ENCODE measurements at places on chromosomes 7 and 10. TPM values are rescaled to one million over a fixed set of nuclear protein-coding genes. Genes with fewer than 3 reads are reported as not detected.

DNA sequence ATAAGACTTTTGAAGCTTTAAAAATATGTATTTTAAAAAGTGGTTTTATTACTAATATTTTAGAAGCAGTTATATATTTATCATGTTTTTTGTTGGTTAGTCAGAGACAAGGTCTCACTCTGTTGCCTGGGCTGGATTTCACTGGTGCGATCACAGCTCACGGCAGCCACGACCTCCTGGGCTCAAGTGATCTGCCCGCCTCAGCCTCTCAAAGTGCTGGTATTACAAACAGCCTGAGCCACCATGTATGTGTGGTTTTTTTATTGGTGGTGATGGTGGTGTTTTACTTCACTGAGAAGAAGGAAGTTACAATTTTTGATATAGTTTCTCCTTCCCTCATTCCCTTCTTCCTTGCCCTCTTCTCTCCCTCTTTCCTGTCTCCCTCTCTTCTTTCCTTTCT is 13.4 kb downstream of the NHLRC2 start:
- no peak for DNase-seq
- H3K27ac ChIP-seq = no peak overlapping the region
- H3K36me3 ChIP-seq = peaks cover 36% of the 10 kb centered on the region
- H3K4me1 ChIP-seq = peaks cover 7% of the 10 kb centered on the region
- no peak overlapping the region for H3K4me3 ChIP-seq

GRCh38 chr10:104403636-104404035 is 50.0 kb downstream of the CFAP58 start:
- no peak overlapping the region for H3K4me3 ChIP-seq
- H3K27ac ChIP-seq = no peak overlapping the region
- H3K36me3 ChIP-seq = no peaks in the 10 kb centered on the region
- no peak for DNase-seq

DNA sequence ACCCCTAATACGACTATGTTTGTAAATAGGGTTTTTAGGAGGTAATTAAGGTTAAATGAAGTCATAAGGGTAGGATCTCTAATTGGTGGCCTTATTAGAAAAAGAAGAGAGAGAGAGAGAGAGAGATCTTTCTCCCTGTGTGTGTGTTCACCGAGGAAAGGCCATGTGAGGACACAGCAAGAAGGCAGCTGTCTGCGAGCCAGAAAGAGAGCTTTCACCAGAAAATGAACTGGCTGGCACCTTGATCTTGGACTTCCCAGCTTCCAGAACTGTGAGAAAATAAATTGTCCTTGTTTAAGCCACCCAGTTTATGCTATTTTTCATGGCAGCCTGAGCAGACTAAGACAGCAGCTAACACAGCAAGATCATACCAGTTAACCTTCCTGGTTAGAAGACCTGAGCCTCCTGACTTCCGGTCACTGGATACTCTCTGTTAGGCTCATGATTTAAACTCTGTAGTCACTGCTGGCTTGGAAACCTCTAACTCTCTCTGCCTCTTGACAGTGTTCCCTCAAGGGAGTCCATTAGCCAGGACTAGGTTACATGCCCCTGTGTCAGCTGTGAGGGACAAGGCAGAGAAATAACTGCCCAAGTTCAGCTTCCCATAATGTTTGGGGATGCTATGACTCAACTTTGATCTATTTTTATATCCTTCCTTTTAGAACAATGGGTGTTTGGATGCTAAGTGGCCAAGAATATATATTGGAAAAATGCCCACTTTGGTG is 102.3 kb downstream of the DYNC1I1 start:
- no peaks in the 10 kb centered on the region for H3K4me1 ChIP-seq
- no peak overlapping the region for H3K27ac ChIP-seq
- DNase-seq = no peak
- peaks cover 6% of the 10 kb centered on the region for H3K27me3 ChIP-seq
- H3K4me3 ChIP-seq = no peak overlapping the region

DNA sequence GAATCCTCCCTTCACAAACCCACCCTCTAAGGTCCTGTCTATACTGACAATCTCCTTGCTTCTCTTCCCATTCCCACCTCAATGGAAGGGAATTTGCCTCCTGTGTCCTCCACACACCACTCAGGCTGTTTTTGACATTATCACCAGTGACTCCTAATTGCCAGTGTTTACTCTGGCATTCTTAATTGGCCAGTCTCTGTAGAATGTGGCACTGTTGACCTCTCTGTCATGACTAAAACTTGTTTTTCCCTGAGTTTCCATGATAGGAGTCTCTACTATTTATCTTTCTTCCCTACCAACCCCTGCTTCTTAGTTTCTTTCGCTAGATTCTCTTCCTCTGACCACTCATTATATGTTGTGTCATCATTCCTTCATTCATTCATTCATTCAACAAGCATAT is 12.1 kb downstream of the SLC16A12 start:
- H3K27ac ChIP-seq = no peak overlapping the region
- peaks cover 10% of the 10 kb centered on the region for H3K27me3 ChIP-seq
- no peaks in the 10 kb centered on the region for H3K36me3 ChIP-seq
- DNase-seq = no peak
- no peak overlapping the region for H3K4me3 ChIP-seq
- no peaks in the 10 kb centered on the region for H3K4me1 ChIP-seq

GRCh38 chr10:106504536-106504935 is 660.0 kb downstream of the SORCS1 start:
- no peak for DNase-seq
- H3K27me3 ChIP-seq = no peaks in the 10 kb centered on the region
- no peaks in the 10 kb centered on the region for H3K4me1 ChIP-seq
- H3K4me3 ChIP-seq = no peak overlapping the region
- H3K27ac ChIP-seq = no peak overlapping the region
- H3K36me3 ChIP-seq = no peaks in the 10 kb centered on the region

DNA sequence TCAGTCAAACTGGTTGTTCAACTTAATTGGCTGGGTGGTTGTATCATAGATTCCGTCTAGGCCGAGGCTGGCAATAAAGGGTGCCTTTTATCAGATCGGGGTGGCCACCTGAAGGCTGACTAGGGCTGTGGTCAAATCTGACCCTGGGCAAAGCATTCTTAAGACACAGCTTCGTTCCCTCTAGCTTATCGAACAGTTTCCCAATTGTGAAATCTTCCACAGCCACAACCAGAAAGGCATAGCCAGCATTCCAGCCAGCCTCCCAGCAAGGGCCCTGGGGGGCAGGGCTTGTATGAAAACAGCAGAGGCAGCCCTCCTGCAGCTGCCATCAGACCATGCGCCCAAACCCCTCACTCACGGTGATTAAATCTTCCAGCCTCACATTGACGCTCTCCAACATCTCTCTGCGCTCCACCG is 42.5 kb upstream of the TMEM213 start:
- H3K36me3 ChIP-seq = no peaks in the 10 kb centered on the region
- peaks cover 4% of the 10 kb centered on the region for H3K27me3 ChIP-seq
- DNase-seq = no peak

DNA sequence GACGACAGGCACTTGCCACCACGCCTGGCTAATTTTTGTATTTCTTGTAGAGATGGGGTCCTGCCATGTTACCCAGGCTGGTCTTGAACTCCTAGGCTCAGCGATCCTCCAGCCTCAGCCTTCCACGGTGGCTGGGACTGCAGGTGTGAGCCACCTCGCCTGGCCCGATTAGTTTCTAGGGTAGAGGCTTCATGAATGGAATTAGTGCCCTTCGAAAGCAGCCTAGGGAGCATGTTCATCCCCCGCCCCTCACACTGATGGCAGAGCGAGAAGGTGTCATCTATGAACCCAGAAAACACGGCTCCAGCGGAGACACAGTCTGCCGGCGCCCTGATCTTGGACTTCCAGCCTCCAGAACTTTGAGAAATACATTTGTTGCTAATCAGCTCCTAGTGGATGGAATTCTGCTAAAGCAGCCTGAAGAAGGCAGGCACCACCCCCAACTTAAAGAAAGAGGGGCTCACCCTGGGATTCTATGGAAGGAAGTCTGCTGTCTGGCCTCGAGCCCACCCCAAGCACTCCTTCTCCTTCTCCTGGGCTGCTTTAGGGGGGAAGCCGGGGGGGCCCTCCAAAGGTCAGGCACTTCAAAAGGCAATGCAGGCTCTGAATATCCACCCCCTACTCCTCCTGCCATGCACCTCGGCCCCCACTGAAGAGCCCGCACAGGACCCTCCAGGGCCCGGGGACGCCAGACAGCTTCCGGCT is 10.1 kb downstream of the PDGFA start:
- peaks cover 1% of the 10 kb centered on the region for H3K4me1 ChIP-seq
- H3K27me3 ChIP-seq = peaks cover 1% of the 10 kb centered on the region
- no peak for DNase-seq
- H3K4me3 ChIP-seq = no peak overlapping the region
- H3K27ac ChIP-seq = no peak overlapping the region
- no peaks in the 10 kb centered on the region for H3K36me3 ChIP-seq

DNA sequence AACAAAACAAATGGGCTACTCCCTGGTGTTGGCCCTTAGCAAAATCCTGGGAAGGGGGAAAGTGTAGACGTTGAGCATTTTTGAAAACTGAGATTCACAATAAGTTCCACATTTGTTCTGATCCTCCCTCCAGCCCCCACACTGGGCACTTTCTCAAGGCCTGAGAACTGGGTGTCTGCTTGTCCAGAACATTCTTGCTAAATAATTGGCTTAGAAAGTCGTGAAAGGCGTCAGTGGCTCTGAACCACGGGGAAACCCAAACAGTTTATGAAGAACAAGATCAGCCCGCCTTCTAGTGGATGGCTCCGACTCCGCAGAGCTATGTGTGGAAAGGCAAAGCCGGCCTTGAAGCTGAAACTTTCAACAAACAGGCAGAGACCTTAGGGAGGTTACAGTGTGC is 370.1 kb downstream of the PRPF18 start:
- no peaks in the 10 kb centered on the region for H3K27me3 ChIP-seq
- H3K4me1 ChIP-seq = no peaks in the 10 kb centered on the region
- no peak overlapping the region for H3K4me3 ChIP-seq
- no peaks in the 10 kb centered on the region for H3K36me3 ChIP-seq
- no peak overlapping the region for H3K27ac ChIP-seq

ERCC6 gene
- 14.5 TPM for total RNA-seq

KIAA1549 gene
- total RNA-seq = 0.77 TPM

LYZL2 gene
- not detected for total RNA-seq

ZNF117 gene
- 3.6 TPM for total RNA-seq
